Stimulated activated CD4-positive, alpha-beta T cell treated with anti-CD3 and anti-CD28 coated beads, Interleukin-2, amount 100 ng/mL, for 48 hours (primary cell): ENCODE measurements at places on chromosomes 12 and 14.

DNA sequence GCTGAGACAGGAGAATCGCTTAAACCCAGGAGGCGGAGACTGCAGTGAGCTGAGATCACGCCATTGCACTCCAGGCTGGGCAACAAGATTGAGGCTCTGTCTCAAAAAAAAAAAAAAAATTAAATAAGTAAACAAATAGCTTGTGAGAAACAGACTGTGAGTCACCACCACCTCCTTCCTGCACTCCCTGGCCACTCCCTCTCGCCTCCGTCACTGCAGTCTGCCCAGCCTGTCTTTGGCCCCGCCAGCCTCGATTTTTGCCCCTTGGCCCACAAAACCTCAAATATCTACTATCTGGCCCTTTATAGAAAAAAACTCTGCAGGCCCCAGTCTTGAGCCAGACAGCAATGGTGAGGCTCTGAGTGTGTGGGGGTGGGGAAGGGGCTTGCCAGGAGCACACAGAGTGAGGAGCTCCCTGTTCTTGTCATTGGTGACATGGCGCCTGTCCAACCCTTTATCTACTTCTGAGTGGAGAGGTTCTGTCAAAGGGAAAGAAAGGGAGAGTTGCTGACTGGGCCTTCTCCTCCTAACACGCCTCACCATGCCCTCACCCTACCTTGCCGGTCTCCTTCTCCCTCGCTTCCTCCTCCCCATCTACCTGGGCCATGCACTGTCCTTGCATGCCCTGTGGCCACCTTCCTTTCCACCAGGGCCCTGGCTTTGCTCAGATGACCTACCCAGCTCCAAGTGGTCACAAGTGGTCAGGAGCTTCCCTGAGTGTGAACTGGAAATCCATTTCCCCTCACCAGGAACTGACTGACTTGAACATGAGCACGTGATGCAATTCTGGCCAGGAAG is 22.1 kb downstream of the LGMN start:
- DNase-seq: no peak

GRCh38 chr12:129200576-129200975 is 347.3 kb downstream of the GLT1D1 start:
- DNase-seq: no peak

DNA sequence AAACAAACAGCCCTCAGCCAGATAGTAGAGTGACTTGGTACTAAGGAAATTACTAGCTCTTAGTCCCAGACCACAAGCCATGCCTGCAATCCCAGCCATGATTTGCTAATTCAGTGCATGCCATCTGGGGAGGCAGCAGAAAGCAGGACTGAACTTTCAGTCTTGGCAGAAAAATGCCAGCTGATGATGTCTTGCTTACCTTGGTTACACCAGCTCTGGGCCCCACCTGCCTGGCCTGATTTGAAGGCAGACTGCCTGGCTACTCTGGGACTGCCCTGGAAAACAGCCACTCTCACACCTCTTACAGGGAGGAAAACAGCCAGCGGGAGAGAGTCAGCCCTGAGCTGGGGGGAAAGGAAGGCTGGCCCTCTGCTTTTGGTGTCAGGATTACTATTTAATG is 4.6 kb upstream of the UNC119B start:
- DNase-seq: no peak

DNA sequence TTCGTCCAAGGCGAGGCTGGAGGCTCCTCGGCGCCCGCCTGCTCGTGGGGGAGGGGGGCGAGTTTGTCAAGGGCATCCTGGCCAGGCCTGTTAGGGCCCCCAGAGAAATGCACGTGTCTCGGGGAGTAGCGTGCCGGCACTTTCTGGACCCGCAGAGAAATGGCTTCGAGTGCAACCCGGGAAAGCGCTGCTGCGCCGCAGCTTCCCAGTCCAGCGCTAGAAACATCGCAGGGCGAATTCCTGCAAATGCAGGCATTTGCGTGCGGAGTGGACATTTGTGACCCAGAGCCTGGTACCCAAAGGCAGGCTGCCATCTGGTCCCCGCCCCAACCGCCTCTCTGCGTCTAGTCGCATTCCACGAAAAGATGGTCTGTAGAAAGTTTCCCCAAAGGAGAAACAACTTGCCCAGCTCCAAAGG is 756 bp downstream of the LGR5 start:
- no peak for DNase-seq

DNA sequence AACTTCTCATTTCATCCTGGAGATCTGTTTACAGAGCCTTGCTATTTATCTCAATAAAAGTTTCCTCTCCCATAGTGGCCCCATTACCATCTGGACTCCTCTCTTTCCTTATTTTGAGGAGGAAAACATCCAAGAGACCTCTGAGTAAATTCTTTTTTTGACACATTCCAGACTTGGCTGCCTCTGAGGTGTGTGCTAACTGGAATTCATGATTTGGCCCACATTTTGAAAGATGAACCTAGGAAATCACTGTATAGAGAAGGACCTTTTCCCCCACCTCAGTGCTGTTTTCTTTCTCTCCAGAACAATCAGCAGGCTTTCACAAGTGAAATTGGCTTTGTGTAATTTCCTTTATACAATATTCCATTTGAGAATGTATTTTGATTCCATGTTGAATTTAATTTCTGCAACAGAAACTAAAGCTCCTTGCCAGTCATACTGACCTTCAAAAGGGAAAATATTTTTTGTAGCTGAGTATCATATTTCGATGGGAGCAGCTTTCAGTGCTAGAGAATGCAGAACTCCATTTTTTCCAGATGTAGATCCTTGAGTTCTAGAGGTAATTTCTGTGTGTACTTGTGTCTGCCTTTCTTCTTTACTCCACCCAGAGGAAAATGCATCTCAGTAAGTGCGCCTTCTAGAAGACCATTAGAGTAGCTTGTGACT is 244.9 kb upstream of the RGS6 start:
- DNase-seq: no peak

GRCh38 chr14:43939836-43940235 is 567.2 kb downstream of the FSCB start:
- DNase-seq: no peak

- DNase-seq: no peak
Observed at GRCh38 chr12:50706606-50707005, 57.3 kb upstream of the ATF1 start.

DNA sequence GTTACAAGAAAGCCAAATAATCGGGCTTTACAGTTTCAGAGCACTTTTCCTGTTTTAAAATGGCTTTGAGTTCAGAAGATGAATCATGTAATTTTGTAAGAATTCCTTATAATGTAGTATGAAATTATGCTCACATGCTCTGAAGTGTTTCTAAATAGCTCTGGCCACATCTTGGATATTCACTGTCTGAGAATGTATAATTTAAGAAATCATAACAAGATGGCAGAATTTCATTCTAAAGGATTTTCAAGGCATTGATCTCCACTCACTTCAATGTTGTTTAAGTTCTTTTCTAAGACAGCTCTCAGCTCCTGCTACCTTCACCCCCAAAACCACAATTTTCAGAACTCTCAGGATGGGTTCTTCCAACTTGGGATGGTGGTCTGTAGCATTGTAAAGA is 180.1 kb downstream of the DACT1 start:
- no peak for DNase-seq

- DNase-seq: no peak
Observed at GRCh38 chr14:103404920-103405319, 19.7 kb downstream of the MARK3 start.
